NCI-H1417 (cell line): ENCODE measurements at places on chromosomes 3 and 15.

GRCh38 chr3:183185696-183186095 is 23.2 kb upstream of the LAMP3 start:
- DNase-seq = peak; percentile 51

- DNase-seq = no peak
These were observed 63.2 kb downstream of the ASTE1 start for GRCh38 chr3:130963444-130963843.

DNA sequence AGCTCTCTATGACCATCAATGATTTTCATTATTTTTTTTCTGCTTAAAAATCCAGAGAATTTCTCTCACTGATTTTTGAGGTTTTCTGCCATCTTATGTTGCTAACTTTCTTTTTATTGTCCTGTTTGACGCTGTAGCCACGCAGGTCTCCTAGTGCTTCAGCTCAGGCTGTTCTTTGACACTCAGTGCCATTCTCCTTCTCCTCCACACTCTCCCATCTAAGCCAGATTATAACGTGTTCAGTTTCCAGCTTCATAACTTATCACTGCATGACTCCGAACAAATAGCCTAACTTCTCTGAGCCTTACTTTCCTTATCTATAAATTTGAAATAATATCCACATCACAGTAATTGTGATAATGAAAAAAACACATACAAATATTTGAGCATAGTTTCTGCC is 22.8 kb upstream of the ST3GAL6 start:
- DNase-seq = no peak

DNA sequence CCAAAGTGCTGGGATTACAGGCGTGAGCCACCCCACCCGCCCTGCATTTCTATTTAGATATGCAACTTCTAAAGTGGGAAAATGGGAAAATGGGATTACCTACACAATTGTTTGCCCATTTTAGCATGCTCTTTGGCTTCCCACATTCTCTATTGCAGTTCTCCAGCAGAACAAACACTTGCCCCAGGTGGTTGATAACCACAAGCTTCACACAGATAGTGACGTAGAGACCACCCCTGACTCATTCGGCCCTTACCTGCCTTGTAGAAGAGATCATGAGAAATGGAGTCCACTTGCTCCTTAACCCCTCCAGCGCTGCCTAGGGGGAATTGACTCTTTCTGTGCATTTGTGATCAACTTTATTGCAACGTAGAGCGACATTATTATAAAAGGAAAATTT is 83.2 kb upstream of the RAP2B start:
- no peak for DNase-seq

GRCh38 chr3:100993309-100993708 is at the start of gene ABI3BP:
Gene ABI3BP, minus strand, starts transcription at chr3:100993421. Its CDS starts 37 bp downstream, at chr3:100993384.
- DNase-seq = peak; percentile 37

DNA sequence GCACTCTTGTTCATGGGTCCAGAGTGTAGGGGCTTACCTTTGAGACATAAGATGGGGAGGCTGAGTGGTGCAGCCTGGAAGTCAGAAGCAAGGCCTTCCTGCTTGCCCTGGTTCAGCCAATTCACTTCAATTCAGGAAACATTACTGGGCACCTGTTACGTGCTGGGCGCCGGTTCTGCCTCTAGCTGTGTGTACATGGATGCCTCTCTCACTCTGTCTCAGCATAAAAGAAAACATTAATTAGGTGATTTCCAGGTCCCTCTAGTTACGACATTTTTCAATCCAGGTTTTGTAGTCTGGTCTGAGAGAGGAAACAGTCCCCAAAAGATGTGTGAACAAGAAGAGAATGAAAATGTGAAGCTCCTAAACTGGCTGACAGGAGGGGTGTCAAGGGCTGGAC is 1.2 kb downstream of the RTP1 start:
- no peak for DNase-seq

DNA sequence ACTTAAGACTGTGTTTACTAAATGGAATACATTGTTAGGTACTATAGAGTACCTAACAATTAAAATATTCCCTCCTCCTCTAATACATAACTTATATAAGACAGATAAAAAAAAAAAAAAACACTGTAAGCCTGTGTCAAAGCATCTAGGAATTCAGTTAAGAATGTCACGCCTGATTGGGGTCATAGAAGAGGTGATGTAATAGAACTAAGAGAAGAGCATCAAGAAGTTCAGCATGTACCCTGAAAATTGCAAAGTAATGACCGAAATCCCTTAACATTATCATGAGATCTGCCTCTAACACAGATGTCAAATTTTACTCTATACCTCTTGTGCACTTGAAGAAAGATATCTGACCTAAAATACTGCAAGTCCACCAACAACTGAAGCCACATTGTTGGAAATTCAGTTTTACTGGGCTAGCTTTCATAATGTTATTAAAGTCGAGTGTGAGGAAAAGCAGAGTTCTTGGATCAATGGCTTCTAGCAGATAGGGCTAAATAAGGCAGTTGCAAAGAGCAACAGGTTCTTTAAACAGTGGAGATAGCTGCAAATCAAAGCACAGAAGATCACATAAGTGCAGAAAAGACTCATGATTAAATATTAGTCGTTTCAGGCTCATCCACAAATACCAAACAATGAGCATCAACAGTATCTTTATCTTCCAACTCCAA is 75.0 kb downstream of the TBL1XR1 start:
- DNase-seq = no peak

- no peak for DNase-seq
These were observed 76.8 kb downstream of the TNIK start for GRCh38 chr3:171383206-171384018.

DNA sequence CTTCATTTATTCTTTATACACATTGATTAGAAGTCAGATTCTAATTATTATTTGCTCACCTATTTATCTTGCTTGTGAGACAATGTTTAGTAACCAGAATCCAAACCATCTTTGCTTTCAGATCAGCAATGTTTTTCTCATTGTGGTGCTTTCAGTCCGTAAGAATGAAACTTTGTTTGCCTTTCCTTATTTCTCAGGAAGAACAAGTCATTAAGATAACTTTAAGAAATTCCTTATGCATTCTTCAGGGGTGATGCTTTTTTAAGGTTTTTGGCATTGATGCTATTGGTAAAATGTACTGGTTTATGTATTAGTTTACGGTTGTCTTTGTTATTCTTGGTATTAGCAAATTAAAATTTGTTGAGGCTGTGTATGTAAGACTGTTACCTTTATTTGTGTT is 120.8 kb upstream of the POU1F1 start:
- DNase-seq = no peak

GRCh38 chr15:62561571-62561970 is 396.5 kb upstream of the C2CD4B start:
- no peak for DNase-seq

GRCh38 chr3:138371070-138371965 is 22.9 kb downstream of the MRAS start:
- no peak for DNase-seq

- DNase-seq = no peak
These were observed 99.4 kb upstream of the UBE2E2 start for GRCh38 chr3:23103764-23104163.

DNA sequence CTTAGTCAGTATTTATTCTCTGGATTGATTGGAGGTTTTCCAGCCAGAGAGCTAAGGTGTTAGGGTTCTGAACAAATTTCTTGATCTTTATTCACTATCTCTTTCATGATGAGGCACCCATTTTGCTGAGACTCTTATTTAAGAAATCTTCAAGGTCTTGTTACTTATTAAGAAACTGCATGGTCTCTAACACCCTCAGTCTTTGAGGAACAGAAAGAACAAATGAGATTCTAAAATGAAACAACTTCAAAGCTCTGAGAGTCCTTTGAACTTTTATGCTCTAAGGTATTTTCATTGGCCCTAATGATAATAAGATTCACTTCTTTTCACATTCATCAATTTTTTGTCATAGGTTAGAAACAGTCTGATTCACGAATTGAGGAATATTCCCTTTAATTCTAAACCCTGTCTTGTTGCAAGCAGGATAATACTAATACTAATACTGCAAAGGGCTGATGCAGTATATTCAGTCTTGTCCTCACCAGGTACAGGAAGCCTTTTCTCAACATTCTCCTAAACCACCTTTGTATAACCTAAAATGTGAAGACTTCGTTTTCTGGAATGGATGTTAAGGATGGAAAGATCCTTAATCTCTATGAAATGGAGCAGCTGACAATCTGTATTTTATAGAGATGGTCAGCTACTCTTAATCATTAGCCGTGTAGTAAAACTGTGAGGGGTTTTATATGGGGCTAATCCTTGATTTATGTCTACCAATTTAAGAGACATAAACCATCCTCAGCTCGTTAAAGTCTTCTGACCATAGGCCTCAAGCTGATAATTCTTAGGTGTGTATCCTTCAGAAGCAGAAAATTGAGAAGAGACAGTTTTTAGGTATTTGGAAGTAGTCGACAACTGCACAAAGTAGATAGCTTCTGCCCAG is 198.3 kb downstream of the OTOL1 start:
- DNase-seq = no peak

DNA sequence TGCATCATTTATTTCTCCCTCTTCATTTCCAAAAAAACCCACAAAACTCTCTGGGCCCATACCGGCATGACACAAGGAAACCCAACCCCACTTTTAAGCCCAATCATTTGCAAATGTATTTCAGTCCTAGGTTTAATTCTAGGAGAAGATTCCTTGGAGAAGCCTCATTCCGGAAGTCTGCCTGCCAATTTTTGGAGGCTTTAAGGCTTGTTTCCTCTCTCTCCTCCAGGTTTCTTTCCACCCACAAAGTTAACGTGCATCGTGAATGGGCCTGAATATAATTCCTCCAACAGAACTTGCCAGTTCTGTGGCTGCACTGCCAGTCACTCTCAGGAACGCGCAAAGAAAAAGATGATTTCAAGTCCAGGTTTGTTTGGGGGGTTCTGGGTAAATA is 69.9 kb upstream of the FOXP1 start:
- DNase-seq = no peak

DNA sequence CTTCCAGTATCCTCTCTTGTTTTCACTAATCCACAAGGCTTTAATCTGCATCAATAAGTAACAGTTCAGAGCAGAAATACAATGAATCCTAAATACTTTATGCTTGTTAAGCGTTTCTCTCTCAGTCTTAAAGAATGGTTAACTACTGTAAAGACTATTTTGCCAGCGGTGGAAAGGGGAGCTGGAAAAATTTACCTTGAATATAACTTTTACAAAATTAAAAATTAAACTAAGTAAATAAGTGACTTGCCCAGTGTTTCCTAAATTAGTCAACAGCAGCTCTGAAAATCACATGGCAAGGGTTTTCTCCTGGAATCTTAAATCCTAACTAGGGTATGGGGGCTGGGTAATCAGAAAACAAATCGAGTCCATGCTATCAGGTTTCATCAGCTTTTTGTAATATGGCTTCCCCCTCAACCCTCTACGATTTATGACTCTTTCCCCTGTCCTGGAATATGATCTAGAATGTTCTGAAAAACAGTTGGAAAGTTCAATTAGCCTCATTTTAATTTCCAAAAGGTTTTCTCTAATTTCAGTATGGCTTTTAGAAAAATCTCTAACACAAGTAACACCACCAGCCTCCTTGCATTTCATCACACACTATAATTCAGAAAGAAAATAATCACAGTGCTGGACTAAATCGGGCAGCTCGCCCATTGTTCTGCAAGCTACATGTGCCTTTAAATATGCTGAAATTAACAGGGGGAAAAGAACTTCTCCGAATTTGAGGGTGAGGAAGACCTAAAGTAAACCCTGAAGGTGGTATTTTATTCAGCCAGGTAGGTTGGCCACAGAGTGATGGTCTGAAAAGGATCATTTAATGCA is 133.5 kb downstream of the ADAMTS9 start:
- no peak for DNase-seq
